Neural progenitor cell (in vitro differentiated cells): ENCODE measurements at places on chromosomes 1 and 21.

DNA sequence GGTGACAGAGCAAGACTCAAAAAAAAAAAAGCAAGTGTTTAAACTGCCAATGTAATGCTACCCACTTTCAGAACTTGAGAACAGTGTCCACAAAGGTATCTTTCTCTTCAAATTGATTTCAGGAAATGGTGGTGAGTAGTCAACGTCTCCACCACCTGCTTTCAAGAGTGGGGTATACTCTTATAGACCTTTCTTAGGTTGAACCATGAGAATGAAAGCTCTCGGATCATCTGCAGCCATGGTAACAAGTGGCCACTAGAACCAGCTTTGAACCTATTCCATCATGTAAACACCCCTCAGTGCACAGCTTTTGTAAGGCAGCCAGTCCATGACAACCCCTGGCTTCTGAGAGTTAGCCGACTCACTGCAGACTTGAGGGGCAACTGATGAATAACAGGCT is 107.4 kb downstream of the NTPCR start:
- no peak for DNase-seq

DNA sequence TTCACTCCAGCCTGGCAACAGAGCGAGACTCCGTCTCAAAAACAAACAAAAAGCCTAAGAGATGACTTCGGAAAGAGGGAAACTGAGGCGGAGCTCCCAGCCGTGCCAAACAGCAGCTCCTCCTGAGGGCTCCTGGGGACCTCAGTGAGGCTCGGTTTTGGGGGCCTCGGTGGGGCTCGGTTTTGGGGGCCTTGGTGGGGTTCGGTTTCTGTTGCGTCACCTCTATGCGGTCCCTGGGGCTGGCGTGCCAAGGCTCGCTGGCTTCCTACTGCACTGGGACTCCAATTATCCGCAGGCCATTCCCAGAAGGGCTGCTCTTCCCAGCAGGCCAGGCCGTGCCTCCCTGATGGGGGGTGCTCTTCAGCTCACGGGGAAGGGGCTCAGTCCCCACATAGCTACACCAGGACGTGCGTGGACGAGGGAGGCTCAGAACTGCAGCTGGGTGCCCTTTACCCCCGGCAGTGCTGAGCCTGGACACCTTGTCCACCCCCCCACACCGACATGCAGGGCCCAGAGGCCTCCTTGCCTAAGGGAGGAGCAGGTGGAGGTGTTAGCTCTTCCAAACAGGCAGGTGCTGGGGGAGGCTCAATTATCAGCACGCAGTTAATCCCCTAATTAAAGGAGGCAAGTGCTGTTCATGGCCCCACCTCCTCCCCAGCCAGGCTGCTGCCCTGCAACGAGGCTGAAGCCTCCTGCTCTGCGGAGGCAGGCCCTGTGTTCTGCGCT is 5.1 kb upstream of the C1orf159 start:
- DNase-seq, result no peak

- DNase-seq, result no peak
These were observed 10.7 kb upstream of the CSRP1 start for GRCh38 chr1:201517631-201518030.

GRCh38 chr1:13922466-13923110 is 222.6 kb downstream of the PRDM2 start:
- no peak for DNase-seq

DNA sequence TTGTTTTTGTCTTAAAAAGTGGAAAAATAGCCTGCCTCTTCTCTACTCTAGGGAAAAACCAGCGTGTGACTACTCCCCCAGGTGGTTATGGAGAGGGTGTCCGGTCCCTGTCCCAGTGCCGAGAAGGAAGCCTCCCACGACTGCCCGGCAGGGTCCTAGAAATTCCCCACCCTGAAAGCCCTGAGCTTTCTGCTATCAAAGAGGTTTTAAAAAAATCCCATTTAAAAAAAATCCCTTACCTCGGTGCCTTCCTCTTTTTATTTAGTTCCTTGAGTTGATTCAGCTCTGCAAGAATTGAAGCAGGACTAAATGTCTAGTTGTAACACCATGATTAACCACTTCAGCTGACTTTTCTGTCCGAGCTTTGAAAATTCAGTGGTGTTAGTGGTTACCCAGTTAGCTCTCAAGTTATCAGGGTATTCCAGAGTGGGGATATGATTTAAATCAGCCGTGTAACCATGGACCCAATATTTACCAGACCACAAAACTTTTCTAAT is 35.0 kb upstream of the TDRD10 start:
- DNase-seq, result no peak
